Cardiac muscle cell (in vitro differentiated cells and primary cell): ENCODE measurements at places on chromosomes 2 and 18.
A peak's percentile ranks its signal among the peaks of the same experiment; 100 is the strongest.

DNA sequence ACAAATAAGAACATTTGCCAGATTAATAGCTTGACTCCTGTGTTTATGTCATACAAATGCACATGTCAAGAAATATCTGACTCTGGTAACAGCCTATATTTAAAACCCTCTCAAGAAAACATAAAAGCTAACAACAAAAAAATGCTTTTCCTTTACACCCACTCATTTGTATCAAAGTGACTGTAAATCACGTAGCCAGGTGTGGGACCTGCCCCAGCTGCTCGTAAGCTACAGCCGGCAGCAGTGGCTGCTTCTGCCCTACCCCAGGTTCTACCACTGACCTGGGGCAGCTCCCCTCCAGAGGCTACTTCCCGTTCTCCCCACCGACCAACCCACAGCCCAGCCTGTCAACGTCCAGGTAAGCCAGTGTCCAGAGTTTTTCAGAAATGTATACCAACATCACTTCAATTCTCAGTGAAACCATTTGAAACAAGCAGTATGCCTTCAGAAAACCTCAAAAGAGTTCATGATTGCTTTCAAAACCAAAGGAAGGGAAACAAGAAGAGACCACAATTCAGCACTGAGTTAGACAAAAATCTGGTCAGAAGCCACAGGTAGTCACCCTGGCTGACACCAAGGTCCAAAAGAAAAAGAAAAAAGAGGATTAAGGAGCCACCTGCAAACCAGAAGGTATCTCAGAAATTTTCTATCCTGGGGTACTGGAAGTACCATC lies 40.4 kb downstream of the KIDINS220 start:
- DNase-seq = no peak

DNA sequence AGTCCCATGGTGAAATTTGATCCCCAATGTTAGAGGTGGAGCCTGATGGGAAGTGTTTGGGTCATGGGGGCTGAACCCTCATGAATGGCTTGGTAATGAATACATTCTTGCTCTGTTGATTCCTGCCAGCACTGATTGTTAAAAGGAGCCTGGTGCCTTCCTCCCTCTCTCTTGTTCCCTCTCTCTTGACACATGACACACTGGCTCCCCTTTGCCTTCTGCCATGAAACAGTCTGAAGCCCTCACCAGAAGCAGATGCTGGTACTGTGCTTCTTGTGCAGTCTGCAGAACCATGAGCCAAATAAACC lies 30.6 kb upstream of the EPC2 start:
- DNase-seq = peak; percentile 14

GRCh38 chr18:1652018-1652417 lies 747.3 kb downstream of the ADCYAP1 start:
- DNase-seq = no peak

DNA sequence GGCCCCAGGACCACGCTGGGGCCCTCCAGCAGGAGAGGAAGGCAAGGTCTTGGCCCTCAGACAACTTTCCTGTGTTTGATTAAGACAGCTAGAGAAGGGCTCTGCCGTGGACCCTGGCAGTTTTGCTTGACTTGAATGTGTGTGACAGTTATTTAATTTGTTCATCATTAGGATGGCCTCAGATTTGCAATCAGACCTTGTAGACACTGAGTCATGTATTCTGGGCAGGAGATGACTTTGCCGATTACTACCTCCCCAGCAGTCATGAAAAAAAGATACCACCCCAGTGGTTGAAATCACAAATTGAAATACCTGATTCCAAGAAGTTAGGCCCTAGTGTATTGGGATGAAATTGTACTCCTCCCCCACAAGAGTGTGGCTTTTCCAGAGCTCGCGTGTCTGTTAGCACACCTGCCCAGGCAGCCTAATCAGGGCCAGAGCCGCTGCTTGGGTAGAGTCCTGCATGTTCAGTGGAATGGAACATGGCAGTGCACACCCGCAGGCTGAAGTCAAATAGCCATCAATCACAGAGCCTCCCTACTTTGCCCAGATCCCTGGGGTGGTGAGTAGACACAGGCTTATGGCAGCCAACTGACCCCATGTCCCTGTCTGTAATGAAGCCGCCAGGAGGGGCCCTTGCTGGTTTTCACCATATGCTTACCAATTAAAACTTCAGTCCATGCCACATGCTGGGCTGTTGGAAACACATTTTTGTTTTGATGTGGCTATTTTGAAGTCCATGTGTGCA lies 122.5 kb downstream of the TPGS2 start:
- DNase-seq = no peak

- DNase-seq = no peak
Observed at GRCh38 chr2:132953771-132954170, 283.8 kb upstream of the LYPD1 start.

DNA sequence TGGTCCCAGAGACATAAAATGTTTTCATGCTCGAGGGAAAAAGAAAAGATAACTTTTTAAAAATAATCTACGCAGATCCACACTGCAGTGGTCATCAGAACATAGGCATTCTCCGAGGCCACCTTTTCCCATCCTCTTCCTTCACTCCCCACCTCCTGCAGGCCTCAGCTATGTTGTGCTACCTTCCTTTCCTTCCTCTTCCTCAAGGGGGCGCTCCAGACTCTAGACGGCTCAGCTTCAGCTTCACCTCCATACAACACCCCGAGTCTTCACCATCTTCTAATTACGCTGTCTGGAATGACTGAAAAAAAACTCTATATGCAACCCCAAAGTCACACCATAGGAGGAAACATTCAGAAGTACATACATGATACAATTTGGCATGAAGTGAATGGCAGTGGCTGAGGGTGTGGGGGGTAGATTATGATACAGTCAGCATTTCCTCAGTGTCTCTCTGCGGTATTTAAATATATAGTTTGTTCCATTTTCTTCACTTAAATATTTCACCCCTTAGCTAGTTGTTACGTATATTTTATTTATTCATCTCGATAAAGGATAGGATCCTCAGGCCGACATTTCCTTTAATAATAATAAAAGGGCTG lies 583.6 kb downstream of the IRS1 start:
- peak; percentile 73 for DNase-seq

DNA sequence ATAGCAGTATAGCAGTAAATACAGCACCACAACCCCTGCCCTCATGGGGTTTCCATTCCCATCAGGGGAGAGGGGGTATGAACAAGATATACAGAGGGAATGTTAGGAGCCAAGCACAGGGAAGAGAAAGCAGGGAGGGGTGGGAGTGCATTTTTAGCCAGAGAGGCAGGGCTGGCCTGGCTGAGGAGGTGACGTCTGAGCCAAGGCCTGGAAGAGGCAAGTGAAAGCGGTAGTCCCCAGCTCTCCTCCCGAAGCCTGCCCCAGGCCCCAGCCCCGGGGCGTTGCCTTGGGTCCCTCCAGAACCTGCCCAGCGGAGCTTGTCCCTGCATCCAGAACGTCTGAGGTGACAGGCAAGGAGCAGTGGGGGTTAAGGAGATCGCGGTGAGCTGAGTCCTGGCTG lies 45.1 kb upstream of the FOSL2 start:
- no peak for DNase-seq

GRCh38 chr18:11733031-11733430 lies 44.0 kb downstream of the GNAL start:
- peak; percentile 81 for DNase-seq

GRCh38 chr18:26992926-26993325 lies 127.4 kb upstream of the AQP4 start:
- no peak for DNase-seq

DNA sequence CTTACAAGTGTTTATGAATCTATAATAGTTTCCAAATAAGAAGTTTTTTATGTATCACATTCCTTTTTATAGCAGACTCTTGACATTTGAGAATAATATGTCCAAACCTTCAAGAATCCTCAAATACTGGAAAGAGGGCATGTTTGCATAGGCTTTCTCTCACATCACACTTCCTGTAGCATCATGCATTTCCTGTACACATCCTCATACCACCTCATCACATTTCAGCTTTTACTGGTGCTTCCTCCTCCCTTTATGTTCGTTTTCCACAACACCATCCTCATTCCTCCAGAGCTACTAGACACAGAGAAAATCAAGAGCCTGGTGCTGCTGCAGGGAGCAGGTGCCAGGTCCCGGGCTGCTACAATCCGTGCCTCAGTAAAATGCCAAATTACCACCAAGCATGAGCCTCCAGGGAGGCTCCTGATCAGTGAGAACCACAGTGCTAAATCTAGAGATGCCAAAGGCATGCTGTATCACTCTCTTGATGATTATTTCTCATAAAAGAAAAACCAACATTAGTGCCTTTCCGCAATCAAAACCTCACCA lies 137.7 kb upstream of the CYP1B1 start:
- no peak for DNase-seq

- DNase-seq = no peak
Observed at GRCh38 chr2:175621821-175622220, 380.2 kb downstream of the LNPK start.

DNA sequence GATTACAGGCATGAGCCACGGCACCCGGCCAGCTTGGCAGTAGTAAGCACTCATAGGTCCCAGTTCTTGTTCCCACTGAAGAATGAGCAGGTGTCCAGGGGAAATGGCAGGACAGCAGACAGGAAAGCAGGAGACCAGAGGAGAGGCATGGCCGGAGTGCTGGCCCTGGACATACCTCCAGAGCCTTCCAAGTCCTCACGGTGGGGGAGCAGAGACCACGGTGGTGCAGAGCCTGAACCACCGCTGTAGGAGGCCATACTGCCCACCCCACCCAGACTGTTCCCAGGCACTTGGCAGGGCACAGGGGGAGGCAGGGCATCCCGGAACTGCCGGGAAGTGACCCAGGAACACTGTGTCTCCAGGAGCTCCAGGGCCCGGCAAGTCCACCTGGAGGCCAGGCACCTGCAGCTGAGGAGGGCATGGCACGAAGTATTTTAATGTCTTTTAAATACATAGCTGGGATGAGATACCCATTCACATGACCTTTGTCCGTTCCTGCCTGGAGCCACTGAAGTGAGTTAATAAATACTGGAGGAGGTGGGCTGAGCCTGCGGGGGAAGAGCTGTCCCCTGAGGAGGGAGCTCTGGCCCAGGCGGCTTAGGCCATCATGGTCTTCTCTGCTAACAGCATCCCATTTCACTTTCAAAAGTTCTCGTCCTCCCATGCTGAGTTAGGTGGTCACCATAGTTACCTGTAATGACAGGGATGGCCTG lies 49.7 kb upstream of the TFCP2L1 start:
- no peak for DNase-seq

- DNase-seq = no peak
Observed at GRCh38 chr2:46259777-46260168, 37.4 kb upstream of the EPAS1 start.

GRCh38 chr18:58777471-58777870 lies 87.2 kb upstream of the ZNF532 start:
- DNase-seq = no peak

DNA sequence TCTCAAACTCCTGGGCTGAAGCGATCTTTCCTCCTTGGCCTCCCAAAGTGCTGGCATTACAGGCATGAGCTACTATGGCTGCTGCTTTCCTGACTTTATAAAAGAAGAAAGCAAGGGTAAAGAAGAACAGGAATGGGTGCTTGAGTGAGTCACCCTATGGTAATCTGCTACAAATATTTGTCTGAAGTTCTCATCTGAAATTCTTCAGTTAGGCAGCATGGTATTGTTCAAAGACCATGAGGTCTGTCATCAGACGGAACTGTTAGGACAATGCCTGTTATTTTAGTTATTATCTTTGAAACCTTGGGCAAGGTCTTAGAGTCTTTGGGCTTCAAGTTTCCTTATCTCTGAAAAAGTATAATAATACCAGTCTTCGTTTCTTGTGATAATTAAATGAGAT lies 695.8 kb downstream of the RNF144A start:
- DNase-seq = no peak

DNA sequence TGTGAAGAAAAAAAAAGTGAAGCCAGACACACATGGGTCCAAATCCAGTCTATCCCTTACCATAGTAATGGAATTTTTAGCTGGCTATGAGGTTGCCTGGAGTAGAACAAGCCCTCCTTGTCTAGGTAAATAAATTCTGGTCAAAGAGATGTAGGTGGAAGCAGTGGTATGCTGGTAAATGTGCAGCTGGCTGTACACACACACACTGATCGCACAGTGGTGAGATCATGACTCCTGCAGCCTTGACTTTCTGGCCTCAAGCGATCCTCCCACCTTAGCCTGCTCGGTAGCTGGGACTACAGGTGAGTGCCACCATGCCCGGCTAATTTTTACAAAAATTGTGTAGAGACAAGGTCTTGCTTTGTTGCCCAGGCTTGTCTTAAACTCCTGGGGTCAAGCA lies 90.5 kb upstream of the FBXO11 start:
- no peak for DNase-seq

DNA sequence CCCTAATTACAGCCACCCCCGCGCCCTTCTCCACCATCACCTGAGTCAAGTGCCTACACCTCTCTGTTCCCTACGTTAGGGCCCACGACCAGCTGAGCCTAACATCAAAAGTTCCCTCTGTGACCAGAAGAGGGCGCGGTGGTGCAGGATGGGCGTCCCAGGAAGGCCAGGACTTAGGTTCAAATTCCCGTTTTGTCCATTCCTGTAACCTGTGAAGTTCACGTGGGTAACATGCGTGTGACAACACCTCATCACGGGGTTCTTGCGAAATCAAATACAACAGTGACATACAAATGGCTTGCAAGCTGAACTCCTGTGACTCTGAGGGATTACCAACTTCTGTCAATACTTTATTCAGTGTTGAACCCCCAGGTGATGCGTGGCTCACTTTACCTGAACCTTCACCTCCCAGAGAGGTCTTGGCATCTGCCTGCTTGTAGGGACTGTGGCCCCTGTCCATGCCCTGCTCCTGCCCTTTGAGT lies 207.9 kb downstream of the ARL4C start:
- peak; percentile 63 for DNase-seq
